ENCODE measurements at places on chromosomes 5 and 9. TPM values are rescaled to one million over a fixed set of nuclear protein-coding genes. Genes with fewer than 3 reads are reported as not detected.

Gene OLFML2A
- total RNA-seq = 10.8 TPM

Gene IL4
- total RNA-seq = not detected

Gene ENC1
- 96.8 TPM for total RNA-seq

Gene TMEM252
- total RNA-seq = 0.67 TPM

Gene SLC1A1
- total RNA-seq = 6.0 TPM

Gene PAEP
- not detected for total RNA-seq

Gene PCDHA10
- 20.3 TPM for total RNA-seq

Gene ANKRD31
- 0.45 TPM for total RNA-seq

Gene SOX30
- not detected for total RNA-seq

Gene SLC23A1
- 1.6 TPM for total RNA-seq

Gene C5orf58
- total RNA-seq = not detected

Gene PCDHB15
- 3.3 TPM for total RNA-seq

Gene ARHGEF28
- total RNA-seq = 44.1 TPM

Gene DPYSL3
- total RNA-seq = 36.0 TPM

Gene GDF9
- total RNA-seq = 1.5 TPM

Gene ATP10B
- 4.6 TPM for total RNA-seq

Data from type B pancreatic cell (in vitro differentiated cells).